ENCODE measurements at places on chromosomes 3 and 15.

- DNase-seq = no peak
These were observed 55.5 kb downstream of the ST6GAL1 start for GRCh38 chr3:186985661-186986364.

DNA sequence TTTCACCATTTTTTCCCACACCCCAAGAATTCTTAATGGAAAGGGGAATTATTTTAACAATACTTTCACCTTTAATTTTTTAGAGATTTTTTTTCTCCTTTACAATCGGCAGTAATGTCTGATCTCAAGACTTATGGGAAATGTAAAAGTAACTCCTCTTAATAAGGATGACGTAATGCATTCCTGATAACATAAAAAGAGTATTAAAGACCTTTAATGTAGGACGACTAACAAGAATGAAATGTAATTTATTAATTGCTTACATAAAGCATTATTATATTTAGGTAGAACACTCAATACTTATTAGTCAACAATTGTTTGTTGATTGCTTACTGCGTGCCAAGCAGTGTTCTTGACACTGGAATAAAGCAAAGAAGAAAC, 416.8 kb upstream of the NAALADL2 start:
- DNase-seq = no peak

GRCh38 chr3:153960458-153961074, 160.6 kb upstream of the ARHGEF26 start:
- DNase-seq = no peak

- no peak for DNase-seq
These were observed 755 bp downstream of the PARP15 start for GRCh38 chr3:122578069-122578740.

- DNase-seq = no peak
These were observed 112.9 kb upstream of the ARHGEF3 start for GRCh38 chr3:56914646-56915045.

DNA sequence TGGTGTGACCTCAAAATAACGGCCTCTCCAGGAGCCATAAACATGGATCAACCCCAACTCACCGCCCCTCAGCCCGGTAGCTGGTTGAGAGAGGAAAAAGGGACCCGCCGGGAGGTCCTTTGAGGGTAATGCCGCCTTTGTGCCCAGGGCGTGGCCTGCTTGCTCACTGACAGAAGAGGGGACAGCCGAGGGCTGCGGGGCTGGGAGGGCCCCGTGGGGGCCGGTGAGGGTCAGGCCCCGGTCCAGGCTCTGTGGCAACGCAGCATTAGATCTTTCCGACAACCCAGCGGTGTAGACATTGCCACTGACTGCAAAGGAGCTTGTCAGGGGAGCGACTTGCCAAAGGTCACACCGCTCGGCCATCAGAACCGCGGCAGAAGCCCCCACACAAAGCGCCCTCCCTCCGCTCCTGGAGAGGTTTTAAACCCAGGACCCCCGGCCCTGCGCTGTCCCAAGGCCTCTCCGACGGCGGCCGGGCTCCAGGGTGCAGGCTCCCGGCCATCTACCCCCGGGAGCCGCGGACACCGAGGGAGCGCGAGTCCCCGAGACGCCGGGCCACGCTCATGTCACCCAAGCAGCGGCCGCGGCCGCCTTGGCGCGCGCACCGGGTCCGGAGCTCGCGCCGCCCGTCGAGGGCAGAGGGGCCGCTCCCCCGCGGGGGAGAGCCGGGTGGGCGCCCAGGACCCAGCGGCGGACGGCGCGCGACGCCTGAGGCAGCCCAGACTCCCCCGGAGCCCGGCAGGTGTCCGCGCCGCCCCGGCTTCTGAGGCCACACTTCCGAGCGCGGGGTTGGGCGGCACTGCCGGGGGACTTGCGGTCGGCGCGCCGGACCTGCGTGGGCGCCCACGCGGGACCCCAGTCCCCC, 975 bp downstream of the PCSK6 start:
- DNase-seq = no peak

DNA sequence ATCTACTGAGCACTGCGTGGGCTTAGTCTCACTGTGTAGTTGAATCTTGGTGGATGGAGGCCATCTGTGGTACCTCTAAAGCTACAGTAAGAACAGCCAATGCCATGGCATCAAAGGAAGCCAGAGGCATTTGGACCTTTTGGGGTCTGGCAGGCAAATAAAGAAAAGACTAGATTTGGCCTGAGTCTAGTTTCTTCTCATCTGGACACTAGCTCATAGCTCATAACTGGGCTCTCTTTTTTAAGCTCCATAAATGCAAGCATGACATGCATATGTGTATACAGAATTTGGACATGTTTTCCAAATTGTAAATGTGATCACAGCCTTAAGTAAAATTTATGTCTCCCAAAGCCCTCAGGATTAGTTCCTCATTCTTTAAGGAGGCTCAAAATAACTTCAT, 107.5 kb downstream of the CNTN6 start:
- DNase-seq = no peak

- DNase-seq = no peak
These were observed 31.4 kb downstream of the FLNB start for GRCh38 chr3:58039601-58040000.

DNA sequence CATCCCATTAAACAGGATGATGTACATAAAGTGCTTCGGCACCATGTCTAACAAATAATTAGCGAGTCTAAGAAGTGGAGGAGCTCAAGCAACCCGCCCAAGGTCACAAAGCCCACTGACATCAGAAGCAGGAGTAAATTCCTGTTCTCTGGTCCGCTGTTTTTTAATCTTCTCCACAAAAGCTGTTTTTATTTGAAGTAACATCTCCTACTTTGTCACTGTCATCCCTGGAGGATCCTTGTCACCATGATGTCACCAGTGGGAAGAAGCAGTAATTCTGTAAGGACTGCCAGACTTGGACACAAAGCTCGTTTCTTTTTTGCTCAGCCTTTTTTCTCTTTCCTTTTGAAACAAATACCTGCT, 216.2 kb downstream of the STT3B start:
- DNase-seq = no peak

DNA sequence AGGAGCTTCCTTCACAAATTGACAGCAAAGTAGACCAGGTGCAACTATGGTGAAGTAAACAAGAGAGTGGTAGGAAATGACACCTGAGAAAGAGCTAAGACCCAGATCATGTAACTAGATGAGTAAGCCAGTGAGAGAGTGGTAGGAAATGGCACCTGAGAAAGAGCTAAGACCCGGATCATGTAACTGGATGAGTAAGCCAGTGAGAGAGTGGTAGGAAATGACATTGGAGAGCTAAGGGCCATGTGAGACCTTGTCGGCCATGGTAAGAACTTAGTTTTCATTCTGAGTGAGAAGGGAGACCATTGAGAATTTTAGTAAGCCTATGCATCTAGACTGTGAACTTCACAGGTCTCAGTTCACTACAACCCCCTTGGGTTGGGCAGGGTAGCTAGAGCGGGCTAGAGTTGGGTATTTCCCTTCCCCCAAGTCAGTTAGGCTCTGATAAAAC, 5.4 kb upstream of the SENP7 start:
- DNase-seq = peak; percentile 74

DNA sequence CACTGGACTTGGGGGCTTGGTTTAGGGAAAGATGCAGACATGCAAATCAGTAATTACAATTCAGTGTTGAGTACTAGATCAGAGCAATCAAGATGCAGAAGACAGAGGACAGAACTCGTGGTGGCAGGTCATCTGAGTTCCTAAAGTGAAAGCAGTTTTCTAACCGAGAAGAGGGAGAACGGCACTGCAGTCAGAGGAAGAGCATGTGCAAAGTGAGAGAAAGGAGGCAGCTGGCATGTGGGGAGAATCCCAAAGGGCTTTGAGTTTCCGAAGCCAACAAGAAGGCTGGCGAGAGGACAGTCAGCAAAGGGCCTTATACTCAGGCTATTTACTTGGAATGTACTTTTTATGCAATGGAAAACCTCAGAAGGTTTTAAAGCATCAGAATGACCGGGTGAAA, 87.0 kb downstream of the ANP32A start:
- DNase-seq = no peak

- no peak for DNase-seq
These were observed 464.9 kb downstream of the MFSD1 start for GRCh38 chr3:159266779-159267178.

DNA sequence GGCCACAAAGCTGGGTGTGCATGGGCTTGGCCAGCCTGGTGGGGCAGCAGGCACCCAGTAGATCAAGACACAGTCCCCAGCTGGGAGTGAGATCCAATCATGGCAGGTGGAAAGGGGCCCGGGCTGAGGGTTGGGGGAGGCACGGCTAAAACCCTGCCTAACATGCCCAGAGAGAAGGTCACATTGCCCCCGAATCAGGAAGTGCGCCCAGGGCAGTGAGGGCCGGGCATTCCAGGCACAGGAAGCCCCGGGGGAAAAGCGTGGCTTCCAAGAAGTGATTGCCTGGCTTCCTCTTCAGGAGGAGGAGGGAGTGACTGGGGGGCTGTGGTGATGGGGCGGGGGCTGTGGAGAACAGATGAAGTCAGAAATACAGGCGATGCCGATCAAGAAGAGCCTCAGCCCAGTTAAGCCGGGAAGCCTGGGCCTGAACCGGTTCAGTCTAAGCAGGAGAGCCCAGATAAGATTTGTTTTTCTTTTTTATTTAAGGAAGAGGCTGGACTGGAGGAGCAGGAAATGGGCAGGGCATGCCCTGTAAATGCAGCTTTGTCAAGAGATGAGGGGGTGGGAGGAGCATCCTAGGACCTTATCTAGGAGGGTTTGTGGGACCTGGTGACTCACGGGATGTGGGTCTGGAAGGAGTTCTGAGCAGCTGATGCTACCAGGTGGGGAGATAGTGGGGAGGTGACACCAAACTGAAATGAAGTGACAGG, 83.9 kb downstream of the CHSY1 start:
- peak; percentile 14 for DNase-seq

GRCh38 chr3:147409143-147410115, at the start of gene ZIC1:
Gene ZIC1 (plus strand): TSS chr3:147409365. CDS start chr3:147410113, 748 bp downstream.
- DNase-seq = no peak

DNA sequence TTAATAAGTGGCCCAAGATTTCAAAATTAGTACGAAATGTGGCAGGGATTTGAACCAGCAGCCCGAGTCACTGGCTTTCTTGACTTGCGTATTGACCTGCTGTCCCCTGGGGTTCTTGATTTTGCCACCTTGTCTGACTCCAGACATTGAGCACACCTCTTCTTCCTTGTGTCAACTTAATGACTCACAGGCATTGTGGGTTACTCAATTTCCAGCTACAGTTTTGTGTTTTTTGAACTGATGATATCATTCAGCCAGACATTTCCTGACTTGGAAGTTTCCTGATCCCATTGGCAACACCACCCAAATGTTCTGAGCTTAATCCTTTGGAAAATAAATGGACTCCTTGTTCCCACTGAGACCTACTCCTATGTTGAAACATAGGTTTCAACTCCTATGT, 64.2 kb downstream of the MOBP start:
- DNase-seq = no peak

- no peak for DNase-seq
These were observed 15.7 kb downstream of the RBSN start for GRCh38 chr3:15083252-15083651.

- DNase-seq = no peak
These were observed 52.2 kb downstream of the AQP9 start for GRCh38 chr15:58190419-58190818.

DNA sequence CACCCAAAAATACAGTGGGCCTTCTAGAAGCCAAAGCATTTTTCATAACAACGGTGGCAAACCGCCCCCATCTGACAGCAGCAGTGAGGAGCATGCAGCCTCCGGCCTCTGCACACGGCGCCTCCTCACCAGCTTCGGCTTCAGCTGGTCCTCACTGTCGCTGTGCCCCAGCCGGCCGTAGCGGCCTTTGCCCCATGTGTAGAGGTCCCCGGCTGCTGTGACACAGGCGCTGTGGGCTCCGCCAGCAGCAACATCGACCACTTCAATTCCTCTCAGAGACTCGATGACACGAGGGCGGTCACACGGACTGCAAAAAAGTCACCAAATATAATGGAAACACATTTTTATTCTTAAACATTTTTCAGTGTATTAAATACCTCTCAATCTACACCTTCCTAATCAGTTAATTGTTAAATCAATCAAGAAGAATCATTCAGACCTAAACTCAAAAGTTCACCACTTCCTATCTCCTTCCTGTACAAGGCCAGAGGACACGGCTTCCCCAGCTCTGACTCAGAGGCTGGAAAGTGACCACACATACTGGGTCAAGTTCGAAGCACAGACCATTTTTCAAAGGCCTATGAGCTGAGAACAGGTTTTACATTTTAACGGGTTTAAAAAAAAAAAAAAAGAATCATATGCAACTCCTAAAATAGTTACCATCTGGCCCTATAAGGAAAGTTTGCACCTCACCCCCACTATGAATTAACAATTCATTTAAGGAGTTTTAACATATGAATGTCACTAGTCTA, 33.6 kb upstream of the OCA2 start:
- no peak for DNase-seq

Data from CD4-positive, alpha-beta memory T cell (primary cell).